ENCODE measurements at places on chromosomes 3 and 15. TPM values are rescaled to one million over a fixed set of nuclear protein-coding genes. Genes with fewer than 3 reads are reported as not detected.

Gene RAD54L2
- total RNA-seq, result 13.3 TPM

Gene SLC9A9
- total RNA-seq, result 9.5 TPM

Gene SEC11A
- 257 TPM for total RNA-seq

Gene SPRED1
- 64.2 TPM for total RNA-seq

Gene SLC28A2
- not detected for total RNA-seq

Gene CCNDBP1
- 65.0 TPM for total RNA-seq

Gene ITIH3
- total RNA-seq, result 2.8 TPM

Gene LYZL4
- total RNA-seq, result not detected

Gene COL6A5
- not detected for total RNA-seq

Gene BLM
- total RNA-seq, result 3.3 TPM

Gene SH2D7
- total RNA-seq, result not detected

Gene MUC13
- not detected for total RNA-seq

Gene RLBP1
- total RNA-seq, result not detected

Gene GOLGA8M
- 1.3 TPM for total RNA-seq

Gene KLHDC8B
- total RNA-seq, result 28.8 TPM

Gene TMEM207
- total RNA-seq, result not detected

Gene C3orf33
- total RNA-seq, result 2.2 TPM

Gene IGSF11
- total RNA-seq, result under 0.01 TPM

Gene CD276
- total RNA-seq, result 158 TPM
